ENCODE measurements at places on chromosomes 5 and 9. TPM values are rescaled to one million over a fixed set of nuclear protein-coding genes. Genes with fewer than 3 reads are reported as not detected.
A peak's percentile ranks its signal among the peaks of the same experiment; 100 is the strongest.

DNA sequence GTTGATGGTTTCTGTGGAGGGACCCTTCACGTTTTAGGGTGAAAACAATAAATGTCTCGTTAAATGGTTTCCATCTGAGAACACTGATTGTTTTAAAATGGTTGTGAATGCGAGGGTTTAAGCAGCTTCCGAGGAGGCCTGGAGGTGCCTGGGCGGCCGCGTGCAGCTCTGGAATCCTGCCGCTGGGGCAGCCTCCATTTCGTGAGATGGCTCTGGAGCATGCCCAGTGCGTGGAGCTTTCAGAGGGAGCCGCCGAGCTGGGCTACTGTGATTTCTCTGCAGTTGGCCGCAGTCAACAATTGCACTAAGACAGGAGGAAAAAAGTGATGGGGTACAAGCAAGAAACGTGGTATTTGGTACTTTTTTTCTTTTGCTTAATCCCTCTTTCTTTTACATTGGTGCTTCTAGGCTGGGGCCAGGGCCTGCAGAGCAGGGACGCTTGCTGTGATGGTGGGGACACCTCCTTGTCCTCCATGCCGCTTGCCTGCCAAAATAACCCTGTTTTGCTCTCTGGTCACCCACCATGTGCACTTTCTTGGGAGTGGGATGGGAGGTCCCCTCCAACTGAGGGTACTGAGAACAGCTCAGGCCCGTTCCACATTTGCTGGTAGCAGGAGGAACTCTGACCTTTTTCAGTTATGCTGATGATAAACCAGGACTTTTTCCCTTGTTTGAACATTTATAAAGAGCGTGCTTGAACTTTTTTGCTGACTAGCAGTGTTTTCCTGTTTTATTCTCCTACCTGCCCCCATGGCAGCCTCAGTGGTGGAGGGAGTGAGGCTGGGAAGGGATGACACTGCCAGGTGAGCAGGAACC, 47.1 kb downstream of the EHMT1 start:
- DNase-seq = no peak

DNA sequence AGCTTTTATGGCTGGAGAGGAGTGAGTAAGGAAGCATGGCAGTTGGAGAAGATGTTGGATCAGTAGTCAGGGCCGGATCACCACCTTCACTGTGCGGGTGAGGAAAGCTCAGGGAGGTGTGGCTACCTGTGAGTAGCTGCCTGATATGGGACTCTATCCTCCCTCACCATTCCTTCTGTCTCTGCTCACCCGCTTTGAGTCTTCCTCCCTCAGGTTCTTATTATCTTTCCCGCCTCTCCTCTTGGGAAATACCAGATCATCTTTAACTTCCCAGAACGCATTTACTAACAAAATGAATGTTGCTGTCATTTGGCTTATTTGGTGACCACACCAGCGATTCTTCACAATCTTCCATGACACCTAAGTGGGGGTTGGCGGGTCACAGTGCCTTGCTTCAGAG, 140.7 kb upstream of the GPR151 start:
- no peak for DNase-seq

DNA sequence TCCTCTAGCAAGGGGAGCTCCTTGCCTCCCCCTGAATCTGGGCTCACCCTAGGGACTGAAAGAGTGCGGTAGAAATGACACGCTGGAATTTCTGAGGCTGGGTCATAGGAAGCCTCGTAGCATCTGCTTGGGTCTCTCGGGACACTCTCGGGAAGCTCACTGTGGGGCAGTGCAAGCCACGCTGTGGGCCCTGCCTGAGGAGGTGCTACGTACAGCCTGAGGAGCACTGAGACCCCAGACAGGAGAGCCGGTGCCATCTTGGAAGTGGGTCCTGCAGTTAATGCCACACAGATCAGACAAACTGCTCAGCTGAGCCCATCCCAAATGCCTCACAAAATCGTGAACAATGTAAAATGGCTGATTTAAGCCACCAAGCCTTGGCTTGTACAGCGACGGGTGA, 1.8 kb downstream of the MRPL36 start:
- DNase-seq = no peak

DNA sequence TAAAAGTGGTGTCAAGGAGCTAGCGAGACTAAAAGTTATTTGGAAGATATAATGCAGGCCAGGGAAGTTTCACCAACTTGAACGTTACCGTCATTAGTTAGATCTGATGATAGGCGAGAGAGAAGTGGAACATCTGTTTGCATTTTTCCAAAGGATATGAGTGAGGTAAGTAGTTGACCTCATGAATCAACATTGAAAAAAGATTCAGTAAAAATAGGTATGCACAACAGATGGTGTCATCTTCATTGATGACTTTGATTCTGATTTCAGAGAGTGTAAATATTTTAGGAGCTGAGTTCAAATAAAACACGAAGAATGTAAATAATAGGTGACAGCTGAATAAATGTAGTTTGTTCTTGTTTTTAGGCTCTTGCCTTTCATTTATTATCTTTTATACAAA, 998.9 kb upstream of the CDH6 start:
- DNase-seq = no peak

The DIPK1B gene
- 12.8 TPM for total RNA-seq

GRCh38 chr9:125521462-125522327, 185.3 kb downstream of the MAPKAP1 start:
- no peak for DNase-seq

DNA sequence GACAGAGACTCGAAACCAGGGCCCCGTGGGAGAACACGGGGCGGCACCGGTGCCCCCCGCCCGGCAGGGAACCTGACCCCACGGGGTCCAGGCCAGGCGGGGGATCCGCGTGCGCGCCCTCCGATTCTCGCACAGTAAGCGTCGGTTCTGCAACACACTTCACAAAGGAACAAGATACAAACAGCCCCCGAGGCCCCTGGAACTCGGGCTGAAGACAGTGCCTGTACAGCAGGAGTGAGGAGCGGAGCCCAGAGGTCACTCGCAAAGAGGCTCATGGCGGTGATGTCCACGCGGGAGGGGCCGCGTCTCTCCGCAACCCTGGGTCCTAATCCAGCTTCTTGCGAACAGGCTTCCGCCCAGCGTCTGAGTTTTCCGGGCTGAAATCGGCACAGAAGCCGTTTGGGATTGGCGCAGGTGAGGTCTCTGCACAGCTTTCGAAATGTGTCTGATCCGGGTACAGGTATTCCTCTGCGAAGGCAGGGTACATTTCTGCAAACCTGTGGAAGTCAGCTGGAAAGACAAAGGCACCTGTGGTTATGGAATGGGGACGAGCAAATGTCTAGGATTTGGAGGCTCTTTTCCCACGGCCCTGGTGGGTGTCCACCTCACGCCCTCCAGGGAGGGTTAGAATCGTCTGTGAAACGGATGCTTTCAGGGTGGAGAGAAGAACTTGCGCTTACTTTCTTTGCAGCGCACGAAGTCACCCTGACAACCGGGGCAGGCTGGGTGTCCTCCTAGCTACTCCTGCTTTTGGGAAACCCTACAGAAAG, 18.3 kb upstream of the SLC6A3 start:
- DNase-seq = no peak

GRCh38 chr9:12812710-12813109, 37.9 kb downstream of the LURAP1L start:
- no peak for DNase-seq

DNA sequence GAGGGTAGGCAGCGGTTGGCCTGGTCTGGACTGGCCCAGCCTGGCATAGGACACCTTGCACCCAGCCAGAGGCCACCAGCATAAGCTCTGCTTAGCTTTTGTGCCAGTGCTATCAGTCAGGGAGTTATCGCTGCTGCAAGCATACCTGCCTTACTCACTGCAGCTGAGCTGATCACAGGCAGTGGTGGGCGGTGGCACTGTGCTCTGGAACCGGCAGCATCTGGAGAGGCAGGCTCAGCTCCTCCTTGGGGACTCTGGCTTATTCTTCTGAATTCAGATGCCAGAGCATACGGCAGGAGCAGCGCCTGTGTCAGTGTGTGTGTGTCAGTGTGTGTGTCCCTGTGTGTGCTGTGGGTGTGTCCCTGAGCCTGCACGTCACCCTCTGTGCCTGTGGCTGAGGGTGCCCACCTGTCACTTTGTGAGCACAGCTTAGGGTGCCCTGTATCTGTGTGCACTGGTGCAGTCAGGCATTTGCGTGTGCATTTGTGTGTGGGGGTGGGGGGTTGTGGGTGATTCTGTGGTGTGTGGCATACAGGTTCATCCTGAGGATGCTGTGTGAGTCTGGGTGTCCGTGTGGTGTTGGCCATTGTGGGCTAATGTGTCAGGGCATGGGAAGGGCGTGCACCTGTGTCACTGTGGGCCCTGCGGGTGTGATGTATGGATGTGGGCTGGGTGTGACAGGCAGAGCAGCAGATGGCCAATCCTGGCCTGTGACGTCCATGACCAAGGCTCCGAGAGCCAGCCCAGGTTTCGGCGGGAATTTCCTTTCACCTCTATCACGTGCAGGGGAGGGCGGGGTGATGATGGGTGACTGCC, 23.5 kb downstream of the LMX1B start:
- DNase-seq = no peak

The TRIM7 gene
- total RNA-seq = 0.79 TPM

- DNase-seq = no peak
Observed at GRCh38 chr9:135476561-135477355, 2.8 kb upstream of the PPP1R26 start.

- peak; percentile 26 for DNase-seq
Observed at GRCh38 chr9:129834489-129835127, 467 bp downstream of the C9orf78 start.
